Osteocyte (in vitro differentiated cells): ENCODE measurements at places on chromosomes 12 and 14. TPM values are rescaled to one million over a fixed set of nuclear protein-coding genes. Genes with fewer than 3 reads are reported as not detected.

Gene KRT82
- total RNA-seq = not detected in 2 replicates

Gene EPS8
- total RNA-seq = 303 and 308 TPM in 2 replicates

Gene ANO2
- total RNA-seq = 0.59 and 0.89 TPM in 2 replicates

Gene PPP1R36
- total RNA-seq = 1.3 and 2.1 TPM in 2 replicates

Gene FOXA1
- not detected in 2 replicates for total RNA-seq

Gene AMDHD1
- not detected in 2 replicates for total RNA-seq

Gene NEMP1
- 12.1 and 14.5 TPM in 2 replicates for total RNA-seq

Gene LUM
- 473 and 481 TPM in 2 replicates for total RNA-seq

Gene SDR39U1
- 53.9 and 54.6 TPM in 2 replicates for total RNA-seq

Gene SCN8A
- 1.5 TPM in 2 replicates for total RNA-seq

Gene DNAJC22
- total RNA-seq = 0.55 and 0.99 TPM in 2 replicates

Gene PDE3A
- total RNA-seq = 27.8 TPM in 2 replicates

Gene NANOG
- total RNA-seq = 0.08 and 0.50 TPM in 2 replicates

Gene BHLHE41
- 1.1 and 1.4 TPM in 2 replicates for total RNA-seq

- peak overlapping the region; percentile 86 for H3K4me3 ChIP-seq
- no peak overlapping the region for H3K27ac ChIP-seq
- peaks cover 20% of the 10 kb centered on the region for H3K4me1 ChIP-seq
- peaks cover 6% of the 10 kb centered on the region for H3K27me3 ChIP-seq
These were observed 200.3 kb upstream of the CAND1 start for GRCh38 chr12:67068761-67069450.

DNA sequence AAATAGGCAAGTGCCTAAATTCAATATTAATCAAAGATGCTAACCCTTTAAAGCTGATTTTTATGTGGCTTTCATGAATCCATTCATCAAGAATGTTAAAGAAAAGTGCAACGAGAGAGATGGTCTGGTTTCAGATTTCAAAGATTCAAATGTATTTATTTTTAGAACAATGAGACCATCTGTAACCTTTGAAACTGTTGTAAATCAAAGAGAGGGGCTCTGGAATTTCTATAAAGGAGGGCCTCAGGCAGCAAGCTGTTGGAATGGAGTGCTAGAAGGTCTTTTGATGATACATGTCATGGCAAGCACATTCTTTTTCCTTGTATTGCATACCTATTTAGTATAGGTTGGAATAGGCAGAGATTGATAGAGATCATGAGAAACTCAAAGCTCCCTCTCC is 433.0 kb downstream of the LRIG3 start:
- peak overlapping the region; percentile 62 for H3K27ac ChIP-seq
- no peak for DNase-seq
- H3K4me3 ChIP-seq = no peak overlapping the region
- H3K36me3 ChIP-seq = no peaks in the 10 kb centered on the region

- peak overlapping the region; percentile 79 for H3K4me3 ChIP-seq
- H3K27me3 ChIP-seq = no peaks in the 10 kb centered on the region
- H3K4me1 ChIP-seq = peaks cover 14% of the 10 kb centered on the region
These were observed 620 bp downstream of the PGAM5 start for GRCh38 chr12:132711080-132711843.

DNA sequence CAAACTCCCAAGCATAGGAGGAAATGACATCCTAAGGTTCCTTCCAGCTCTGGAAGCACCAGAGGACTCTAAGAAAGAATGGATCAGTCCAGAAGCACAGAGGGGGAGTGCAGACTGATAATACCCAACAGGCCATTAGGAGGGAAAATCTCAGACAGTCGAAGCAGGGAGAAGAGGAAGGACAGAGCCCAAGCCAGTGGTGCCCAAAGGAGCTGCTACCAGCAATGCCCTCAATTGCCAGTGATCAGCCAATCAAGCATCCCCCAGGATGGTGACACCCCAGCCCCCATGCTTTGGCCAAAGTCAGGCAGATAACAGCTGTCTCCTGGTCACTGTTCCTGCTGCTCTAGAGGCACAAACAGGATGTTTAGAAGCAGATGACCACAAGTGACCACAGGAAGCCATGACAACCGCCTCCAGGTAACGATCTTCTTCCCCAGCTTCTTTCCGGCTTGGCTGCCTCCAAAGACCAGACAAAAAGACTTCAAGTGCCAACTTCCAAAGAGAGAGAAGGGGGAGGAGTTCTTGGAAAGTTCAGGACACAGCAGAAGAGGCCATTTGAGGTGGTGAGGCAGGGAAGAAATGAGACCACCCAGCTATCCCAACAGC is 16.2 kb downstream of the PXN start:
- no peak overlapping the region for H3K4me3 ChIP-seq
- DNase-seq = no peak
- no peaks in the 10 kb centered on the region for H3K36me3 ChIP-seq
- H3K27me3 ChIP-seq = no peaks in the 10 kb centered on the region
- peaks cover 62% of the 10 kb centered on the region for H3K4me1 ChIP-seq
- peak overlapping the region; percentile 56 for H3K27ac ChIP-seq

- DNase-seq = no peak
- H3K27me3 ChIP-seq = no peaks in the 10 kb centered on the region
- H3K27ac ChIP-seq = peak overlapping the region; percentile 96
- peak overlapping the region; percentile 78 for H3K4me3 ChIP-seq
These were observed 1.2 kb downstream of the TARBP2 start for GRCh38 chr12:53502331-53502730.

GRCh38 chr12:96164951-96165811 is 29.0 kb upstream of the ELK3 start:
- no peak overlapping the region for H3K27ac ChIP-seq
- H3K36me3 ChIP-seq = no peaks in the 10 kb centered on the region
- H3K4me1 ChIP-seq = no peaks in the 10 kb centered on the region
- H3K4me3 ChIP-seq = no peak overlapping the region

DNA sequence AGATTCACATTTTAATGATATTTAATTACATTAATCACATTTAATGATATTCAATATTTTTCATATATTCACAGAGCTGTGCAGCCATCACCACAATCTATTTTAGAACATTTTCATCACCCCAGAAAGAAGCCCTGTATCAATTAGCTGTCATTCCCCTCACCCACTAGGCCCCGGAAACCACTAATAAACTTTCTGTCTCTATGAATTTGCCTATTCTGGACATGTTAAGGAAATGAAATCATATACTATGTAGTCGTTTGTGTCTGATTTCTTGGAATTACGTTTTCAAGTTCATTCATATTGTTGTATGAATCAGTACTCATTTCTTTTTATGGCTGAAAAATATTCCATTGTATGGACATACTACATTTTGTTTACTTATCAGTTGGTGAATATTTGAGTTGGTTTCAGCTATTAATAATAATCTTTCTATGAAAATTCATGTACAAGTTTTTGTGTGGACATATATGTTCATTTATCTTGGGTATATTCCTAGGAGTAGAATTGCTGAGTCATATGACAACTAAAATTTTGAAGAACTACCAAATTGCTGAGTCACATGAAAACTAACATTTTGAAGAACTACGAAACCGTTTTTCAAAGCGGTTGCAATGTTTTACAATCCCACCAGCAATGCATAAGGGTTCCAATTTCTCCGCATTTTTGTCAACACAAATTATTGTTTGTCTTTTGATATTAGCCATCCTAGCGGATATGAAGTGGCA is 11.7 kb upstream of the OTOGL start:
- peaks cover 3% of the 10 kb centered on the region for H3K4me1 ChIP-seq
- H3K4me3 ChIP-seq = no peak overlapping the region
- no peak for DNase-seq
- no peaks in the 10 kb centered on the region for H3K27me3 ChIP-seq
- H3K36me3 ChIP-seq = no peaks in the 10 kb centered on the region
- no peak overlapping the region for H3K27ac ChIP-seq

GRCh38 chr14:32608857-32609256 is 279.8 kb downstream of the AKAP6 start:
- no peaks in the 10 kb centered on the region for H3K4me1 ChIP-seq
- no peak overlapping the region for H3K4me3 ChIP-seq
- no peak overlapping the region for H3K27ac ChIP-seq
- DNase-seq = no peak
- no peaks in the 10 kb centered on the region for H3K36me3 ChIP-seq
- no peaks in the 10 kb centered on the region for H3K27me3 ChIP-seq

GRCh38 chr12:25587346-25587745 is 34.3 kb upstream of the LMNTD1 start:
- no peak for DNase-seq
- H3K4me3 ChIP-seq = no peak overlapping the region

DNA sequence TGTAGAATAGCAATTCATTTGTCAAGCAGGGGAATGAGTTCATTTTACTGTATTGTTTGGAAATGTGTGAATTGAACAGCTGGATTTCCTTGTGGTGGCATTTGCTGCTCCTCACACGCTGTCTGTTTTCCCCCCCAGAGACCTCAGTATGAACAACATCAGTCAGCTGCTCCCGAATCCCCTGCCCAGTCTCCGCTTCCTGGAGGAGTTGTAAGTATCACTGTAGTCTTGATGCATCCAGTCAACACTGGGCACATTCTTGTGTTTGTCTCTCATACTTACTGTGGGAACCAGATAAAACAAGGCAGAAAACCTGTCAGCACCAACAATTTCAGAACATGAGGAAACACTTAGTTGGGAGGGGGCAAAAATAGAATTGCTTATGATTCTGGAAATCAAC is 64.9 kb downstream of the LGR5 start:
- DNase-seq = no peak
- peak overlapping the region; percentile 52 for H3K27ac ChIP-seq
- no peak overlapping the region for H3K4me3 ChIP-seq
- H3K27me3 ChIP-seq = no peaks in the 10 kb centered on the region
- peaks cover 28% of the 10 kb centered on the region for H3K4me1 ChIP-seq

DNA sequence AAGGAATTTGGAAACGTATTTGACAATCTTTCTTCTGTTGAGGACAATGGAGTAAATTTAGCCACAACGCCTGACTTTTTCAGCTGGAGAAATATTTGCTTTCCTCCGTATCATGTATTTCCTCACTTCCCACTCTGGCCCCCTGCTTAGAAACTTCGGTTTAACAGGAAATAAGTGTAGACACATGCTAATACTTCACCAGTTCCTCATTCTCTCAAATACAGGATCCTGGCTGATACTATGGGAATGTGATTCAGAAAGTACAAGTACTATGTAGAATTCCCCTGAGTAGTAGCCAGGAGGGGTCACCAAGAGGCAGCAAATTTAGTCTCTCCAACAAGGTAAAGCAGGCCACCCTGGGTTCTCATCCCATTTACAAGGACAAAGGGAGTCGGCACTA is 58.0 kb downstream of the FAR2 start:
- H3K27ac ChIP-seq = peak overlapping the region; percentile 80
- peaks cover 29% of the 10 kb centered on the region for H3K4me1 ChIP-seq
- no peaks in the 10 kb centered on the region for H3K27me3 ChIP-seq
- H3K36me3 ChIP-seq = peaks cover 14% of the 10 kb centered on the region
- no peak for DNase-seq
- H3K4me3 ChIP-seq = no peak overlapping the region

- DNase-seq = no peak
- no peak overlapping the region for H3K27ac ChIP-seq
- no peaks in the 10 kb centered on the region for H3K36me3 ChIP-seq
- H3K4me3 ChIP-seq = no peak overlapping the region
- H3K4me1 ChIP-seq = peaks cover 9% of the 10 kb centered on the region
These were observed 10.0 kb upstream of the MMP19 start for GRCh38 chr12:55852740-55853139.

GRCh38 chr12:54749191-54749818 is 101.1 kb upstream of the DCD start:
- no peaks in the 10 kb centered on the region for H3K36me3 ChIP-seq
- no peak overlapping the region for H3K4me3 ChIP-seq
- peaks cover 8% of the 10 kb centered on the region for H3K27me3 ChIP-seq
- no peaks in the 10 kb centered on the region for H3K4me1 ChIP-seq
- H3K27ac ChIP-seq = no peak overlapping the region
- DNase-seq = no peak

- peaks cover 2% of the 10 kb centered on the region for H3K36me3 ChIP-seq
- no peak overlapping the region for H3K4me3 ChIP-seq
- H3K4me1 ChIP-seq = peaks cover 11% of the 10 kb centered on the region
- DNase-seq = no peak
These were observed 128.0 kb downstream of the NDUFA12 start for GRCh38 chr12:94875525-94875924.

DNA sequence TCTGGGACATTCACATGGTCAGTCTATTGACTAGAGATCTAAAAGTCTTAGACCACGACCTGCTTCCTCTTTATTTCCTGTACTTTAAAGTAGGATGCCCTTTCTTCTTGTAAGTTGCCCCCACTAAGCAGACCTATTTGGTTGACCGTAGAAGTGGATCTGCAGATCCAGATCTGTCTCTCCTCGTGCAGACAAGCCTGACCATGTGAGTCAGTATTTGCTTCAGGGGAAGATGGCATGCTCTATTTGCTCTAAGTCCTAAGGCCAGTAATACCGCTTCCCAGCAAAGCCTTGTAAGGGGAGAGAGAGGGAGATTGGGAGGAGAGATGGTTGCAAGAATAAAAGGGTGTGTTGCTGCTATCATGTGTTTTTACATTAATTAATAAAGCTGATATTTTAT is 46.8 kb downstream of the KCNC2 start:
- no peaks in the 10 kb centered on the region for H3K36me3 ChIP-seq
- H3K4me1 ChIP-seq = no peaks in the 10 kb centered on the region
- no peak overlapping the region for H3K27ac ChIP-seq
- H3K27me3 ChIP-seq = peaks cover 28% of the 10 kb centered on the region

GRCh38 chr12:31626270-31626995 is 33.1 kb upstream of the ETFBKMT start:
- DNase-seq = no peak
- H3K36me3 ChIP-seq = no peaks in the 10 kb centered on the region
- H3K27ac ChIP-seq = no peak overlapping the region
- H3K4me1 ChIP-seq = peaks cover 19% of the 10 kb centered on the region
- no peaks in the 10 kb centered on the region for H3K27me3 ChIP-seq
- H3K4me3 ChIP-seq = no peak overlapping the region

DNA sequence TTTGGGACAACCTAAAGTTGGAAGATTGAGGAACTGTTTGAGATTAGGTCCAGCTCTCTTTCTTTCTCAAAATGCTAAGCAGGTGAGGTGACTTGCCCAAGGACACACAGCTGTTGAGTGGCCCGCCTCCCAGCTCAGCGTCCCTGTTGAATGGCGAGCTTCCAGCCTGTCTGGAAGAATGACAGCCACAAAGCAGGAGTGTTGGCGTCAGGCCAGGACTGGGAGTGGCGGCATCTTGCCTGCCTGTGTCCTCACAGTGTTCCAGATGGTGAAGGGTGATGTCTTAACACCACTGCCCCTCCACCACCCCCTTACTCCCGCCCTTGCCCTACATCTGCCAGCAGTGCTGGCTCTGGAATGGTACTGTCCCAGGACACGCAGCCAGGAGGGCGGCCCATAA is 4.4 kb upstream of the CEBPE start:
- DNase-seq = no peak
- peaks cover 17% of the 10 kb centered on the region for H3K27me3 ChIP-seq
- H3K27ac ChIP-seq = no peak overlapping the region
- H3K36me3 ChIP-seq = no peaks in the 10 kb centered on the region
- H3K4me1 ChIP-seq = peaks cover 9% of the 10 kb centered on the region
